Right lobe of liver (tissue), 6 donors: ENCODE measurements at places on chromosomes 5 and 9. TPM values are rescaled to one million over a fixed set of nuclear protein-coding genes. Genes with fewer than 3 reads are reported as not detected.

The SGCD gene
- 0.31 TPM for total RNA-seq

The TAS2R1 gene
- not detected for total RNA-seq

The GPR150 gene
- 0.11 TPM for total RNA-seq

The SHLD3 gene
- 1.8 TPM for total RNA-seq

The PAEP gene
- total RNA-seq = not detected

The HRH2 gene
- total RNA-seq = 0.90 TPM

The LMAN2 gene
- total RNA-seq = 103 TPM

The EGR1 gene
- 18.1 TPM for total RNA-seq

The OCLN gene
- total RNA-seq = 50.9 TPM

The NIPBL gene
- total RNA-seq = 29.2 TPM

The WDR38 gene
- not detected for total RNA-seq

The CCL19 gene
- 6.5 TPM for total RNA-seq

The IQGAP2 gene
- 120 TPM for total RNA-seq

The SLC36A3 gene
- total RNA-seq = not detected

The TRIP13 gene
- total RNA-seq = 0.34 TPM

The RANBP6 gene
- total RNA-seq = 7.8 TPM
